NCI-H1436 (cell line): ENCODE measurements at places on chromosomes 1 and 21.

DNA sequence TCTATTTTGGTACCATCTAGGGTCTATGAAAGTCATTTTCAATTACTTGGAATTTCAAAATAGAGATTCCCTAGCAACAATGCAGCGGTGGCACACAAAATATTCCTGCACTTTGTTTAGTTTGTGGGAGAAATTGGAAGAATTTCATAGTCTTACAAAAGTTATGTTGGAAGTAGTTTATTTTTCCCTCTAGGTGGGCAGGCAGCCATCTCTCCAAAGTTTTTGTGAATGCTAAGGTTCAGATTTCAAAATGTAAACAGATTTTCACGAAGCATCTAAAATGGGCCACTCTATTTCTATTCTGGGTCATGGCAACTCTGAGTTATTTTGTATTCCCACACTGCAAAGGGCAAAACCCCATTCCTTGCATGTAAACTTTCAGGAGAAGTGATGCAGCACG, 8.0 kb downstream of the SMCP start:
- DNase-seq, result no peak

- DNase-seq, result no peak
These were observed 24.7 kb downstream of the GPA33 start for GRCh38 chr1:167065471-167065870.

DNA sequence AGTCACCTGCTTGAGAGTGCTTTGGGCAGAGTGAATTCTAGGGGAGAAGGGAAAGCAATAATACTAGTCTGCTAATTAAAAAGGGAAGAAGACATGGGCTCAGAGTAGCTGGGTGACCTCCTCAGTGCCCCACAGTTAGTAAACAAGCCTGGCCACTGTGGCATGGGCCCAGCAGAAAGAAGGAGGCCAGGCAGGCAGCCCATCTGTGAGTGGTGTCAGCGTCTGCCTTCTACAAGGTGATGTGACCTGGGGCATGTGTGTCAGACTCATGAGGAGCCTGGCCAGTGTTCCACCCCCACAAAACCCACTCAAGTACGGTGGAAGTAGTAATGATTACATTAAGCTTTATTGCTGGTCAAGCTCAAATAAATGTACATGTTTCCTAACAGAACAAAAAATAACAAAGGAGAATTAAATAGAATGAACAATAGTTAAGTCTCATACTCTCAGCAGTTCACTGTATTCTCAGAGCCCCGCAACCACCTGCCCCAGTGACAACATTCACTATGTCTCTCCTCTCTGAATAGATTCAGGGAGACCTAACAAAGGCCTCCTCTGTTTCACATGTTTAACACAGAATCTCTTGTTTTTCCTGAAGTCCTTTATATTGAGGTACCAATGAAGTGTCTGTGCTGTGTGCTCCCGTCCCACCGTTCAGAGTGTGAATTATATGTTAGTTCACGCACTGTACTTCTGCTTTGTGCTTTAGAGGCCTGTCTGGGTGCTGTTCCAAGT, 32.5 kb downstream of the SLC22A15 start:
- no peak for DNase-seq

DNA sequence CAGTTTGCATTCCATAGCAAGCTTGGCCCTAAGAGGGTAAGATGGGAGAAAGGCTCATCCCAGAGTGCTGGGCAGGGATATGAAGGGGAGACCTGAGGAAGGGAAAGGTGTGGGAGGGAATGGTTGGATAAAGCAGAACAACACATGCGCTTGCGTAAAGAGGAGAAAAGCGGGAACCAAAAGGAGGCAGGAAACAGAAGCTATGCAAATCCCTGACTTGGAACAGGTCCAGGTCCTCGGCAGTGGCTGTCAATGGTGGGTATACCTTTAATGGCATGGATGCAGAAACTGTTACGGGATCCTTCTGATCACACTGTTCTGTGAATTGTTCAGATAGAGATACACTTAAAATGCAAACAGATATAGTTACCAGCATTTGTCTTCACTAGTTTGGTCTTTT, 455.6 kb downstream of the SIPA1L2 start:
- no peak for DNase-seq

DNA sequence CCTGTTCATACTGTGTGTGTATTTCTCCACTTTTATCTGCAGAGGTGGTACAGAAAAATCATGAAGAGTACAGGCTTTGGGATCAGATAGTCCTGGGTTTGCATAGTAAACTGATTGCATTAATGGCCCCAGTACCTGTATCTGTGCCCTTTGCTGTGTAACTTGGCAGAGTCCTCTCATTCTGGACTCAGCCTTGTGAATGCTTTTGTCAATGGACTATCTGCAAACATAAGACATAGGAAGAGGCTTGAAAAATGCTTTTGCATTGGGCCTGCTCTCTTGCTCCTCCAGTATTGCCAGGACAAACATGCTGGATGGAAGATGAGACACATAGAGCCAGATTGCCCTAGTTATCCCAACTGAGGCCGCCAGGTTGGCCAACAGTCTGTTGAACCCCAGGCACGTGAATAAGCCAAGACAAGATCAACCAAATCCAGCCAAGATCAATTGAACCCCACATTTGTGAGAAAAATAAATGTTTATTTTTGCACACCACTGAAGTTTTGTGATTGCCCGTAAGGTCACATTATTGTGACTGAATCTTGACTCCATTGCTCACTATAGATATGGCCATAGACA, 37.2 kb downstream of the ADCY10 start:
- DNase-seq, result no peak
